ENCODE measurements at places on chromosomes 16 and 17.

- no peak for DNase-seq
Observed at GRCh38 chr16:20897922-20898321, 2.2 kb downstream of the DCUN1D3 start.

DNA sequence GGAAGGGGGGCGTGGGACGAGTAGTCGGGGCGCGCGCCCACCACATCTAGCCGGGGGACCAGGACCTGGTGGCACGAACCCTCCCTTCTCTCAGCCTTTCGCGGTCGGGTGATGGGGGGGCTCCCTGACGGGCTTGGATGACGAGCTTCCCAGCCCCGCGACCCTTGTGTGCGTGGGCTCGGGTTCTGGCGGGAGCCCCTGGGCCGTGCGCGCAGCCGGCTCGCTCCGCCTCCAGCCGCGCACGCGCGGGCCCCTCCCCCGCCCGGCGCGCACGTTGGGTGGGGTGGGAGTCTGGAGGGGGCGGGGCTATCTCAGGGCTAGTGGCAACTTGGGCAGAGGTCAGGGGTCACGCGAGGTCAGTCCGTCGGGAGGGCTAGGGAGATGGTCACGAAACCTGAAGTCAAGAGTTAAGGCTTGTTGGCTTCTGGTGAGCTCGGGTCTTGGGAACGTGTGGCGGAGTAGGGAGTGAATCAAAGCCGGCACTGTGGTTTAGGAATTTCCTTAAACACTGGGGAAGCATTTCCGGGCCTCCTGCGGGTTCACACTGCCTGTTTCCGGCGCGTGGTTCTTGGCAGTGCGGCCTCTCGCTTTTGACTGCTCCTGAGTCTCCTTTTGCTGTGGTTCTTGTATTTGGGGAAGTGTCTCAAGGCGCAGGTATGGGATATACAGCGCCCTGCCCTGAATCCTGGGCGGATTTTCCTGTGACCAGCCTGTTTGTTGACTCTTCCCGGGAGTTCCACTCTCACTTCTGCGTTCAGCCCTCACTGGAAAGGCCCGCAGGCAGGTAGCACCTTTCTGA is at the start of gene SRCAP:
Gene SRCAP, plus strand, starts transcription at position 356 of the 799 bp plus-strand sequence. CDS start 1,654 bp downstream, outside the sequence.
- DNase-seq = peak; percentile 69

GRCh38 chr16:78326731-78327130 is 227.3 kb downstream of the WWOX start:
- DNase-seq = no peak

DNA sequence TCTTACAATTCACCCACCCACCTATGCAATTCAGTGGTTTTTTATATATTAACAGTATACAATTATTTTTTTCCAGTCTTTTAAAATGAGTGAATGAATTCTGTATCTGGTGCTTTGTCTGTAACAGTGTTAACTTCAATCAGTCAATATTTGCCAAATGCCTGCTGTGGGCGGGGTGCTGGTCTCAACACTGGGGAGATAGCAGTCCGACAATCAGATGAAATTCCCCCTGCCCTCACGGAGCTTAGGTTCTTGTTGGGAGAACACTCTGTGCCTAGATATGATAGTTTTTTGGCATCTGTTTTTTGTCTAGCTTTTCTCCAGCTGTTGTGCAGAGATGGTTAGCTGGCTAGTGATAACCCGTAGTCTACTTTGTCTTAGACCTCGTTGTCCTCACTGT is 201.1 kb downstream of the SNX29 start:
- DNase-seq = no peak

- no peak for DNase-seq
Observed at GRCh38 chr17:83192161-83192788, 112.9 kb downstream of the METRNL start.

- no peak for DNase-seq
Observed at GRCh38 chr16:10077861-10078260, 104.4 kb downstream of the GRIN2A start.

DNA sequence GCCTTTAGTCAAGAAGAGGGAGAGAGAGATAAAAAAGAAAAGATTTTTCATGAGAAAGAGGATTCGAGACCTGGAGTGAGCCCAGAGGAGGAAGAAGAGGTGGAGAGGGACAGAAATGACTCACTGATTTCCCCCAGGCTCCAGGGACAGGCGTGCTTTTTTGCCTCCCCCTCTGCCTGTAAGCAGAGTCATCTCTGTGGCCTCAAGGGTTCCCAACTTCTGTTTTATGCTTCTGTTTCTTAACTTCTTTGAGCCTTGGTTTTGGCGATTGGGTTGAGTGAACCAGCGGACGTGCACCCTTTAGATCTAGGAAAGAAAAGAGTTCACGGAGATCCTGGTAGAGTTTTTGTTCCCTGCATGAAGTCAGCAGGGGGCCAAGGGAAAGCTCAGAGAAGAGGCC is 147.9 kb upstream of the NOL11 start:
- DNase-seq = no peak

GRCh38 chr17:2952174-2952845 is 111.1 kb downstream of the OR1D5 start:
- no peak for DNase-seq

DNA sequence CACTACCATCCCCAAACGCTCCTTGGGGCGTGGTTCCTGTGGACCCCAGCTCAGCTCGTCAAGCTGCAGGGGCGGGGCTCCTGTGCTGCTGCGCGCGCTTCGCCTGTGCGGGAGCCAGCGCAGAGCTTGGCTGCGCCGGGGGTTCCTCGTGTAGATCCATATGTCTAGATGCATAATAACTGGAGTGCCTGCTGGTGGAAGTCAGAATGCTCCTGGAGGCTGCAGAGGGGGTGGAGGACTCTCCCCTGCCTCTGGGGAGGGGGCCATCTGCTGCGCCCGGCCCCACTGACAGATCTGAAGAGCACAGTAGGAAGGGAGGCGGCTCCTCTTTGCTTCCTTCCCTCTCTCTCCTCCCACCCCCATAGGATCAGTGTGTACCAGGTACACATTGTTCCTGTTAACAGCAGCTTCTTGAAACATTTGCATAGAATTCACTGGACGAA is 4.6 kb downstream of the RASD1 start:
- no peak for DNase-seq

- no peak for DNase-seq
Observed at GRCh38 chr16:51989637-51990230, 557.2 kb downstream of the TOX3 start.

DNA sequence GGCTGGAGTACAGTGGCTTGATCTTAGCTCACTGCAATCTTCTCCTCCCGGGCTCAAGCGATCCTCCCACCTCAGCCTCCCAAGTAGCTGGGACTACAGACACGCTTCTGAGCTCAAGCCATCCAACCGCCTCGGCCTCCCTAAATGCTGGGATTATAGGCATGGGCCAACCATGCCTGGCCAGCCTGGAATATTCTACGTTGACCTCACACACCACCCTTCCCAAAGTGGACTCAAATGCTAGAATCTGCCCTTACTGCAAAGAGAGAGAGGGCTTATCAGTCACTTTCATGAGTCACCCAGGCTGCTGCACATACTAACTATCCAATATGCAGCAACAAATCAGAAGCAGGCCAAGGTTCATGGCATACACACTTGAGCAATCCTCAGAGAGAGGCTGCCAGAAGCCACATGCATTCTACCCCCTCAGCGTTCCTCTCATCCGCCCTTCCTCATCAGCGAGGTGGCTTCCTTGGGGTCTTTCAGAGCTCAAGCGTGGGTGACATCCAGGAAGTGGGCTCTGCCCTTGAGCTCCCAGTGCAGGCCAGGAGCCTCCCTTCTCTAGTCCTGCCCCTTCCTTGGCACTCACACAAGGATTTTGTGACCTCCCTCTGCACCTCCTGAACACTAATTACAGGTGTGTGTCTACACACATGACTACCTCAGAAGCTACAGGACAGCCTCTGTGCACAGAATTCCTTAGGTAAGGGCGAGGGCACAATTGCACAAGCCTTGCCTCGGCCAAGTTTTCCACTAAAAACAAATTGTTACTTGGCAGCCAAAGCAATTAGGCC is 24.8 kb upstream of the SIAH1 start:
- no peak for DNase-seq

- no peak for DNase-seq
Observed at GRCh38 chr17:63819585-63820537, 7.4 kb upstream of the PSMC5 start.

DNA sequence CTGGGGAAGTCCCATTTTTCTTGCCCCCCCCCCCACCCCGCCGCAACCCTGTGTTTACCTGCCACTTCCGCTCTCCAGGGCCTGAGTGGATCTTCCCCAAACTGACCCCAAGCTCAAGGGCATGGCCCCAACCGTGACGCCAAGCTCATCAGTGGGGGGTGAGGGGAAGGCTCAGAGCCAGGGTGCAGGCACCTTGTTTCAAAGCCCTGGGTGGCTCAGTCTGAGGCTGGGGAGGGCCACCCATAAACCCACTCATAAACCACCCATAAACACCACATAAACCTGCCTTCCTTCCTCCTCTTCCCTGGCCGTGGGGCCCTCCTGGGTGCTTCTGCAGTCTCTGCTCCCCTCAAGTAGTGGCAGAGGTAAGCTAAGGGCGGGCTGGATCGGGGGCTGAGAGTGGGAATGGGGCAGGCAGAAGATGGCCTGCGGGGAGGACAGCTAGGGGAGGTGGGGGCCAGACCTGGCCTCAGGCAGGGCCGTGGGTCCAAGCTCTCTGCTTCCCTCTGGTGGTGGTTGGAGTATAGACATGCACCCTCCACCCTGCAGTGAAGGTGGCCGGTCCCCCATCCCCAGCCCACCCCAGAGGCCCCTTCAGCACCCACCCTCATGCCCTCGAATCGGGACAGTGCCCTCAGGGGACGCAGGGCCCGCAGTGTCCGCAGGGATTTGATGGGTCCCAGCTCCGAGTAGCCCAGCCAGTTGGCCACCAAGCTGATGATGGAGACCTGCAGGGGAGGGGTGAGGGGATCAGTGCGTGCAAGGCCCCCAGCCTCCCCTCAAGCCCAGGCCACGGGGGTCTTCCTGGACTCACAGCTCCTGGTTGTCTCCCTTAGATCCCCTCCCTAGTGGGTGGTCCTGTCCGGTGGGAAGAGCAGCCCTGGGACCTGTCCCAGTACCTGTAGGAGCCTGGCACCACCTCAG is 14.6 kb upstream of the CD79B start:
- DNase-seq = no peak

- no peak for DNase-seq
Observed at GRCh38 chr17:77214743-77215142, 74.0 kb downstream of the SEC14L1 start.

DNA sequence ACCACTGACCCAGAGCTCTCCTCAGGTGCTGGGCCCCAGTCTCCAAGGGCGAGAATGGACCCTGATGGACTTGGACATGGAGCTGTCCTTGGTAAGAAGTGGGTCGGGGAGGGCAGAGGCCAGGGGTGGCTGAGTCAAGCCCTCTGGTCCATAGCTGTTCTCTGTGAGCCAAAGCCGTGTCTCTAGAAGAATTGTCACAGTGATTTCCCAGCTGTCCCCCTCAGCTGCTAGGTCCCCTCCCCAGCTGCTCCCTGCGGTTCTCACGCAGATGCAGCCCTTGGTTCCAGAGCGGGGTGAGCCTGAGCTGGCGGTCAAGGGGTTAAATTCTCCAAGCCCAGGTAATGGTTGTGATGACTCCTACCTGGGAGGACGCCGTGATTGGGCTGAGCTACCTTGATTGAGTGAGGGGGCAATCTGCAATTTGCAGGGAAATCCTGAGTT is 1.3 kb upstream of the NOL3 start:
- DNase-seq = no peak

GRCh38 chr16:88466175-88466862 is 13.2 kb downstream of the ZFPM1 start:
- no peak for DNase-seq

- DNase-seq = no peak
Observed at GRCh38 chr16:85152414-85153030, 40.2 kb upstream of the CIBAR2 start.

- DNase-seq = no peak
Observed at GRCh38 chr16:4624827-4625559, 367 bp downstream of the MGRN1 start.

- no peak for DNase-seq
Observed at GRCh38 chr16:30368792-30369090, 1.6 kb downstream of the TBC1D10B start.

DNA sequence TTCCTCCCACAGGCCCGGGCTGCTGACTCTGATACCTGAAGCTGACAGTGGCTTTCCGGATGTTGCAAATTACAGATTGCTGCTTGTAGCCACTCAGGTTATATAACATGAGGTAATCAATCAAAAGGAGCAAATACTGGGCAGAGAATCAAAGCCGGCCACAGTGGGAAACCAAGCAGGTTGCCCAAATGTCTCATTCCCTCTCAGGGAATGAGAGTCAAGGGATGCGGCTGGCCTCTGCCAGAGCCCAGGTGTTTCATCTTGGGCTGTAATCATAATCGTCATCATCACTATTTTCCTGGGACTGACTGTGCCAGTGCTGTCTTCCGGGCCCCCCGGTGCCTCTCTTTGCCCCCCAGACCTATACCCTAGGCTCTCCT is 292.4 kb upstream of the FOXF1 start:
- no peak for DNase-seq

GRCh38 chr16:85675251-85675874 is 13.4 kb downstream of the GINS2 start:
- DNase-seq = no peak

DNA sequence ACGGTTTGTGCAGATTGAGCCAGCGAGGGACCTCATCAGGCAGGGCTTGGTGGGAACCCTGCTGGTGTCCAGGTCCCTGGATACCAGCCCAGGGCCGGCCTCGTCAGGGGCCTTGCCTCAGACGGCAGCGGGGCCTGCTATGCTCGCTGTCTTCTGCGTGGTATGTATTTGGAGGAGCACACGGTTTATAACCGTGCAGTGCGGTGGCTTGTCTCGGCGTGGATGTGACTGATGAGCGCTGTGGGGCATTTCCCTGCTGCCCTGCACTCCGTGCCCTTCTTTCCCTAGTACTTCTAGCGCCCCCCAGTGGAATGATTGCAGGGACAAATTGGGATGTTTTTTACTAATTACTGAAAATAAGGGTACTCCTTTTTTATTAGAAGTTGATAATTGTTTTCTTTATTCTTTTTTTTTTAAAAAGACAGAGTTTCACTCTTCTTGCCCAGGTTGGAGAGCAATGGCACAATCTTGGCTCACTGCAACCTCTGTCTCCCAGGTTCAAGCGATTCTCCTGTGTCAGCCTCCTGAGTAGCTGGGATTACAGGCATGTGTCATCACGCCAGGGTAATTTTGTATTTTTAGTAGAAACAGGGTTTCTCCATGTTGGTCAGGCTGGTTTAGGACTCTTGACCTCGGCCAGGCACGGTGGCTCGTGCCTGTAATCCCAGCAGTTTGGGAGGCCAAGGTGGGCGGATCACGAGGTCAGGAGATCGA is 15.3 kb downstream of the TBCD start:
- DNase-seq = no peak

GRCh38 chr17:38572669-38573365 is 32.9 kb downstream of the SRCIN1 start:
- DNase-seq = peak; percentile 47

- DNase-seq = no peak
Observed at GRCh38 chr16:54280751-54281150, 5.8 kb downstream of the IRX3 start.

All from renal cortex interstitium (tissue), 15 donors.